ENCODE measurements at places on chromosomes 2 and 18. TPM values are rescaled to one million over a fixed set of nuclear protein-coding genes. Genes with fewer than 3 reads are reported as not detected.

- no peaks in the 10 kb centered on the region for H3K36me3 ChIP-seq
- no peak overlapping the region for H3K27ac ChIP-seq
Observed at GRCh38 chr18:28357766-28358401, 181.0 kb upstream of the CDH2 start.

GRCh38 chr2:20595439-20596192 lies 55.3 kb downstream of the HS1BP3 start:
- peak overlapping the region; percentile 81 for H3K27ac ChIP-seq
- H3K4me3 ChIP-seq, result no peak overlapping the region
- no peaks in the 10 kb centered on the region for H3K36me3 ChIP-seq

DNA sequence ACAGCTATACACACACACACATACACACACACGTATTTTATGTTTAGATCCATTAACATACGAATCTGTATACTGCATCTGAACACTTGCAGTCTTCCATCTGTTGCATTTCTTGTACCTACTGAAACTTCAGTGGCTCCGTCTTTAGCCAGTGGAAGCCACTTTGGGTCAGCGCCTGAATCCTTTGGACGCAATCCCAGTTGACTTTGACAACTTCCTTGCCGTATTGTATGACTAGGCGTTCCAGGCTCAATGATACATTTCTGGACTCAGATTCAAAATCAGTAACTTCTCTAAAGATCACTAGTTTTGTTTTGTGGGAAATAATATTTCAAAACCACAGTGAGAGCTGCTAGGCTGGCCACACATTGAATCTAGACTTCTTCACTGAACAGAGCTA lies 101.5 kb upstream of the GPC1 start:
- H3K27ac ChIP-seq, result no peak overlapping the region
- H3K27me3 ChIP-seq, result peaks cover 14% of the 10 kb centered on the region
- no peak overlapping the region for H3K4me3 ChIP-seq
- H3K4me1 ChIP-seq, result no peaks in the 10 kb centered on the region

CCDC85A gene
- not detected for total RNA-seq

STAM2 gene
- 13.3 TPM for total RNA-seq
